Activated CD4-positive, alpha-beta memory T cell treated with anti-CD3 and anti-CD28 coated beads, Interleukin-2, amount 10 ng/mL, durations not matched to agents 7 days and 5 days (primary cell): ENCODE measurements at places on chromosomes 12 and 14. TPM values are rescaled to one million over a fixed set of nuclear protein-coding genes. Genes with fewer than 3 reads are reported as not detected.

DNA sequence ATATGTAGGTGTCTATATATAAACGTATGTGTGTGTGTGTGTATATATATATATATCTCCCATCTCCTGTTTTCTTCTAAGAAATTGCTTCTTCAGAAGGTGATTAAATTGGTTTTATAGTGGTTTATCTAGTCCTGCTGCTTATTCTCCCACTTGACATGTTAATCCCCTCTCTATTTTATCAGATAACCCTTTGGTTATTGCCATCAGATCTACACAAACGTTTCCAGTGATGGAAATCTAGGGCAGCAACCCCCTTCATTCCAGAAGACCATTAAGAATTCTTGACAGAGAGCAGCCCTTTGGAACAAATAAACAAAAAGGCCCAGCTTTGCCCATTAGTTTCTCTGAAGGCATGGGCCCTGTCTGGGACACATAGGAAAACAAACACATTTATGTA lies 34.2 kb upstream of the YARS2 start:
- DNase-seq = no peak

GRCh38 chr12:89357297-89357730 lies 5.0 kb upstream of the DUSP6 start:
- no peak for DNase-seq

The CLEC14A gene
- not detected for total RNA-seq

The SNRPF gene
- 32.0 TPM for total RNA-seq

DNA sequence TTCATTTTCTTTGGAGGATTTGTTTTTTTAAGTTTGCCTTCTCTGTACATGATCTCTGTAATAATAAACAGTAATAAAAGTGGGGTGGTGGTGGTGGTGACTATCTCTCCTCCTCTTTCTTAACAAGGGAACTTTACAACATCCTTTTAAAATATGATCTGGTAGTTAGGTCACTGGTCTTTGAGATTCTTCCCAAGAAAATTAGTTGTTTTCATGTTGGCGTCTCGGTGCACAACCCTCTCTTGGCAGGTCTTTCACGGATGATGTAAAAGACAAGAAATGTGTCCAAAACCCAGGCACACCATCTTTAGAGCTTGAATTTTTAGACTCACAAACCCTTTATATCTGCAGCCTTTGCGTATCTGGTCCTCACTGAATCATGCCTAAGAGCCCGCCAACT lies 488.5 kb upstream of the TBX3 start:
- no peak for DNase-seq

GRCh38 chr12:109378569-109378968 lies 30.9 kb downstream of the MYO1H start:
- DNase-seq = no peak

The TPCN1 gene
- total RNA-seq = 19.2 TPM

- no peak for DNase-seq
These were observed 63.4 kb downstream of the ITPR2 start for GRCh38 chr12:26769611-26770010.

- no peak for DNase-seq
These were observed 116.8 kb downstream of the WIF1 start for GRCh38 chr12:65004270-65004669.

- DNase-seq = peak; percentile 72
These were observed 68.0 kb downstream of the CCDC88C start for GRCh38 chr14:91349481-91350074.
